ENCODE measurements at places on chromosomes 3 and 15. TPM values are rescaled to one million over a fixed set of nuclear protein-coding genes. Genes with fewer than 3 reads are reported as not detected.

DNA sequence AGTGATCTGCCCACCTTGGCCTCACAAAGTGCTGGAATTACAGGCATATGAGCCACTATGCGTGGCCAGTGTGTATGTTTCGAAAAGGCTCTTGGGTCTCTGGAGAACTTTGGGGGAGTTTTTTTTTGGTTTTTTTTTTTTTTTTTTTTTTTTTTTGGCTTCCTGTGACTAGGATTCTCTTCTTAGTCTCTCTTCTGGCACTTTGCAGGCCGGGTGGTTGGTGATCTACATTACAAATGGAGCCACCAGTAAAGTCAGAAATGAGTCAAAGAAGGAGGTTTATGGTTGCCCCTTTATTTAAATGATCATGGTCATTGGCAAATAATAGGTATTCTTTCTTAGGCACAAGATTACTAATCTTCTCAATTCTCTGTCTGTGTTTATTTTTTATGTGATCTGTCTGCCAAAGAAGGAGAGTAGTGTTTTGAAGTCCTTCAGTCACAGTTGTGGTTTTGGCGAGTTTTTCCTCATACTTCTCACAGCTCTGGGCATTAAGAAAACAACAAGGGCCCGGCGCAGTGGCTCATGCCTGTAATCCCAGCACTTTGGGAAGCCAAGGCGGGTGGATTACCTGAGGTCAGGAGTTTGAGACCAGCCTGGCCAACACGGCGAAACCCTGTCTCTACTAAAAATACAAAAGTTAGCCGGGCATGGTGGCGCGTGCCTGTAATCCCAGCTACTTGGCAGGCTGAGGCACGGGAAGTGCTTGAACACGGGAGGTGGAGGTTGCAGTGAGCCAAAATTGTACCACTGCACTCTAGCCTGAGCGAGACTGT is 38.3 kb downstream of the PDE8A start:
- no peak for DNase-seq

GRCh38 chr3:128588147-128588546 is 62.5 kb downstream of the RPN1 start:
- DNase-seq, result no peak

- no peak for DNase-seq
These were observed 44.0 kb downstream of the SMAD3 start for GRCh38 chr15:67109141-67110034.

- DNase-seq, result no peak
These were observed 759.7 kb downstream of the NTRK3 start for GRCh38 chr15:87496795-87497194.

DNA sequence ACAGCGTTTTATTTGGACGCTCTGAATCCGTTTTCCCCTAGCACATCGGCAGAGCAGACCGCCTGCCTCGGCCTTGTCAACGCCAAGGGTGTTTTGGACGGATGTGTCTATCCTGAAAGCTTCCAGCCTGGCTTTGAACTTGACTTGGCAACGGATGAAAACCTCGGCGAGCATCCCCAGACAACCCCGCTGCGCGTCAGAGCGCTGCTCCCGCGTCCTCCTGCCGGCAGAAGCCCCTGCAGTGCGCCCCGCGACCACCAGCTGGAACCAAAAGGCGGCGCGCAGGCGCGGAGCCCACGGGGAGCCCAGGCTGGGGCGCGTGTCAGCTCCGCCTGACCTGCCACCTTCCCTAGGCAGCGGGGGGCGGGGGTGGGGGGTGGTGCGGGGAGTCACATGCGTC is 26.2 kb upstream of the ARL8B start:
- DNase-seq, result peak; percentile 21

DNA sequence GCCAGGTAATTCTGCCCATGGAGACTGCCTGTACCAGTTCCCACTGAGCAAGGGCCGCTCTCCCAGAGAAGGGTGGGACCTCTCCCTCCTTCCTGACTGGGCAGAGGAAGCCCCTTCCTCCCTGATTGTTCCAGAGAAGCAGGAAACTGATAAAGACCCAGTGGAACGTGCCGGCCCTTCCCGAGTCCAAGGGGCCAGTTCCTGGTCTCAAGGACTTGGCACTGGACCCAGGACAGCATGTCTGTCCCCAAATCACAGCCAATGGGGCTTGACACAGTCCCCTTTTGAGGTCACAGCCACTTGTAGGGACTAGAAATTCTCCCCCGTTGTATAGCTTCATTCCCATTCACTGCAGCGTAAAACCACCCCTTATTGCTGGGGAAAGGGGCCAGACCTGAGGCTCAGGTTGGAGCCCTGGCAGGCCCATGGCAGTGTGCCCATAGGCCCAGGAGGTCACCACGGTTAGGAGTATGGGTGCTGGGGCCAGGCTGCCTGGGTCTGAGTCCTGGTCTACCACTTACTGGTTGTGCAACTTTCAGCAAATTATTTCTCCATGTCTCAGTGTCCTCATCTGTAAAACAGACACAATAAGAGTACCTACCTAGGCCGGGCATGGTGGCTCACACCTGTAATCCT is 18.1 kb downstream of the CSRNP1 start:
- DNase-seq, result no peak

XIRP1 gene
- total RNA-seq, result 0.10 TPM

SLC6A11 gene
- total RNA-seq, result not detected

ADAMTSL3 gene
- not detected for total RNA-seq

Data from activated T-cell treated with anti-CD3 and anti-CD28 coated beads, Interleukin-2, amount 50 U/mL, for 72 hours (primary cell).